ENCODE measurements at places on chromosomes 3 and 15.

- no peak for DNase-seq
These were observed 58.4 kb downstream of the TP63 start for GRCh38 chr3:189689625-189690024.

DNA sequence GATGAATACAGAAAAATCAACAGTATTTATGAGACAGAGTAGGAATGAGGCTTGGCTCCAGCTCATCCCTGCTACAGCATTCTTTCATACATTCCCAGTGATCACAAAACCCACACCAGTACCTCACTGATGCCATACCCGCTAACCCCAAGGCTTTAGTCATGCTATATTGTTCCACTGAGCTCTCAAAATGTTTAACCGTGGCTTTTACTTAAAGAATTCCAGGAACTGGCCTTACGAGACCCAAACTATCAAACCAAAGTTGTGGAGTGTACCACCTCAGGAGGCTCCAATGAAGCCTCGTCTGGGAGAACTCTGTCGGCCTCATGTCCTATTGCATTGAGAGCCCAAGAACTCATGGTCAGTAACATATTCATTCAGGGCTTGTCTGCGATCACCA, 278.9 kb downstream of the ULK4 start:
- DNase-seq = no peak

GRCh38 chr3:188165596-188165995, 11.6 kb downstream of the LPP start:
- no peak for DNase-seq

DNA sequence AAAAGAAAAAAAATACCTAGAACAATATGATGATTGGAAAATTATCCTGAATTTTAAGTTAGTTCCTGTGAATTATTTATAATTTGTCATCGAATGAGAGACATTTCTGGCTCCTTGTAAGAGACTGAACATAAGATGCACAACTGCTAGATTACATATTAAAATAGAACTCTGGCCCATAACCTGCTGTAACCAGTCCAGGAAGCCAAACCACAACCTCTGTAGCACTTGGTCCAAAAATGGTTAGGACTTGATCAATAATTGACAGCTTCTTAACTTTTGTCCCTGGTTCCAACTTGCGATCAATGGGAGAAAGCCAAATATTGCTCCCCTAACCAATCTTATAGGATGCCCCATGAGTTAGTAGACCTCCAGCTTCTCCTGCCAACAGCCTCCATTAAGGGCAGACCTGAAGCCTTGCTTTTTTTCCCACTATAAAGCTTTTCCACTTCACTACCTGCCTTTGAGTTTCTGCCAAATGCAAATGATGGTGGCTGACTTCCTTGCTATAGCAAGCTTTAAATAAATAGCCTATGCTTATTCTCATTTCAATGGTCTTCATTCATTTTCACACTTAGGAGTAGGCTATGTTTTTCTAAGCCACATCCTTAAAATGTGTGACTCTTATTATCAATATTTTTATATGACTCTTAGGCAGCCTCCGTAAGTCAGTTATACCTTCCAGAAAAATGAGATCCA, 224.0 kb upstream of the ARHGEF26 start:
- DNase-seq = no peak

DNA sequence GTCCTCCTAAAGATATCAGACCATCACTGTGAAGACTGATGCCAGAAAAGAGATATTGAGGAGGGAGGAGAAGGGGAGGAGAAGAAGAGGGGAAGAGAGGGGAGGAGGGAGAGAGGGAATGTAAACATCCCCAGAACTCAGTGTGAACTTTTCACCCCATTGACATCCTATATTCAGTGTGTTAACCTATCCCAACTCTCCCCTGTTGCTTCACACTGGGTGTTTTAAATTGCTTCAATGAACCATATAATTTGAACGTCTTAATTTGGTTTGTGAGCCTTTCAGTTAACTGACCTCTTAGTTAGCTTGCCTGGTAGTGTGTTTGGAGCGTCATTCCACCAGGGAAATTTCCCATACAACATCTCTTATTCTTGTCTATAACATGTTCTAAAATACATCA, 29.8 kb upstream of the PTPRG start:
- DNase-seq = no peak

GRCh38 chr3:141076036-141076773, 25.1 kb downstream of the SPSB4 start:
- DNase-seq = no peak

GRCh38 chr3:81816473-81817250, 55.2 kb upstream of the GBE1 start:
- no peak for DNase-seq

GRCh38 chr15:101570241-101570640, 80.7 kb upstream of the PCSK6 start:
- DNase-seq = no peak

GRCh38 chr3:184184546-184185230, 1.3 kb upstream of the ABCF3 start:
- no peak for DNase-seq

DNA sequence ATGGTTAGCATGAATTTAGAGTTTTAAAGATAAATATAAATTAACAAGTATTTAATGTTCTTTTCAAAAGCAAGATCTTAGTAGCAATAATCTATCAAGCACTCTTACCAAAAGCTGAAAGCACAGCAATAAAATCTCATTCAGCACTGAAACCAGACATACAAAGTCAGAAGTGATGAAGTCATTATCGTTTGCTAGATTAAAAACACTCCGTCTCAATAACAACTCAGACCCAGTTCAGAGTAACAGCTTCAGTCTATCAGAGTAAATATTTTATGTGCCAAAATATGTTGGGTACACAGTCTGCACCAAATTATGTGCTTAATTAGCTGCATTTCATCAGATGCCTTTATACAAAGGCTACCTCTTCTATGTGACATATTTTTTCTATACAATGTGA, 41.6 kb downstream of the CPA3 start:
- no peak for DNase-seq
